Stimulated activated CD4-positive, alpha-beta T cell treated with anti-CD3 and anti-CD28 coated beads, Interleukin-15, amount 100 ng/mL, for 1 hour (primary cell): ENCODE measurements at places on chromosomes 7 and 10.

- DNase-seq: no peak
Measured at GRCh38 chr10:75972491-75973276, 541.3 kb downstream of the LRMDA start.

- DNase-seq: no peak
Measured at GRCh38 chr7:141952461-141952860, 5.7 kb upstream of the CLEC5A start.

GRCh38 chr7:135943134-135943879 lies 33.9 kb downstream of the MTPN start:
- no peak for DNase-seq

GRCh38 chr7:47847207-47847606 lies 101.1 kb downstream of the PKD1L1 start:
- no peak for DNase-seq

GRCh38 chr7:89232-90019 lies 102.9 kb upstream of the FAM20C start:
- DNase-seq: no peak

- DNase-seq: no peak
Measured at GRCh38 chr10:103635580-103635979, 142.1 kb downstream of the NEURL1 start.

- DNase-seq: no peak
Measured at GRCh38 chr7:113796557-113796956, 122.3 kb downstream of the PPP1R3A start.

GRCh38 chr7:30523466-30523865 lies 18.8 kb upstream of the GGCT start:
- no peak for DNase-seq

DNA sequence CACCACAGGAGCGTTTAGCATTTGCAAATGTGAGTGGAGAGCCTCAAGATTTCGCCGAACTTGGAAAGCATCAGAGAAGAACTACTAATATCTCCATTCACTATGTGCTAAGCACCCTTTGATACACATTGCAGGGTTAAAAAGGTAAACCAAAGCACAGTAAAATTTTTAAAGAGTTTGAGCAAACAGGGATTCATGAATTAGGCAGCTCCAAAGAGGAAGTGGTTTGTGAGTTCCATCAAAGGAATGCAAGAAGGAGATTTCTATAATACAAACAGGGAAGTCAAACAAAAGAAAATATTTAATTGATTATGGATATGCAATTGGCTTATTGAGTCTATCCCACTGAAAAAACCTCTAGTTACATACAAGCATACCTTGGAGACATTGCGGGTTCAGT lies 81.1 kb upstream of the TMEM72 start:
- no peak for DNase-seq

DNA sequence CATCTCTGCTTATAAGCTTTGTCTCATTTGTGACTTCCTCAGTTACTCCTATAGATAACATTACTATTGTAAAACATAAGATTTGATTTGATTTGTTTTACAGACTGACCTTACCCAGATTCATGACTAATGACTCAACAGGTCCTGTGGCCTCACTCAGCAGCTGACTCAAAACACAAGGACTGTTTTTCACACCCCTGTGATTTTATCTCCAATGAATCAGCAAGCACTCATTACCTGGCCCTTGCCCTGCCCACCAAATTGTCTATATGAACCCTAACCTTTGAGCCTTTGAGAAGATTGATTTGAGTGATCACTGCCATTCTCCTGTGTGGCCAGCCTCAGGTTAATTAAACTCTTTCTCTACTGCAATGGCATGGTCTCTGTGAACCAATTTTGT lies 1064.6 kb upstream of the LRRTM3 start:
- DNase-seq: no peak

DNA sequence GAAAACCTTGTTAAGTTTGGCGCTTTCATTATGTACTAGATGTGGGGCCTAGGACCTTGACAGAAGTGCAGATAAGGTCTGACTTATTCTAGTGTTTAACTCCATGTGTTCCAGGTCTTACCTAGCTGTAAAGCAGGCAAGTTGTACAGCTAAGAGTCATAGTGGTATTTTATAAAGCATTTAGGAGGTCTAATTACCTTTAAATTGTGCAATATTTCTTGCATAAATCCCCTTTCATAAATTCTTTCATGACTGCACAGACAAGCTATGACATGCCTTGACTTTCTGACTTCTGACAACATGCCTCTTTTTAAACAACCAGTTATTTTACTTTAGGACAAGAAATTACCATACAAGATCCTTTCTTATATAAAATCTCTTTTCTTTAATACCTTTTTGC lies 151.6 kb upstream of the VSTM2A start:
- no peak for DNase-seq

GRCh38 chr7:128939075-128939860 lies 1.5 kb downstream of the IRF5 start:
- DNase-seq: no peak

DNA sequence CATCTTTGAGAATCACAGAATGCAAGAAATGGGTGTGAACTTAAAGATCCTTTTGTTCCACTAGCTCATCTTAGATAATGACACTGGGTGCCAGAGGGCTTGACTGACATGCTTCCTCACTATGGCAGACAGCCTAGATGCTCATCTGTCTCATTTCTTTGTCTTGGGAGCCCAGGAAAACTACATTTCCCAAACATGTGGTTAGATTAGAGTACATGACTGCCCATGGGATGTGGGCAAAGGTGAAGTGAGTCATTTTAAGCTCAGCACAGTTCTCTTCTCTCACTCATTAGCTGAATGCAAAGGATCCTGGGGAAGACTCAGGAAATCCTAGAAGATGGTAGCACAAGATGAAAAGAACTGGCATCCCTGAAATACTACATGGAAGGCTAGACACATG lies 32.5 kb upstream of the TBX20 start:
- no peak for DNase-seq

DNA sequence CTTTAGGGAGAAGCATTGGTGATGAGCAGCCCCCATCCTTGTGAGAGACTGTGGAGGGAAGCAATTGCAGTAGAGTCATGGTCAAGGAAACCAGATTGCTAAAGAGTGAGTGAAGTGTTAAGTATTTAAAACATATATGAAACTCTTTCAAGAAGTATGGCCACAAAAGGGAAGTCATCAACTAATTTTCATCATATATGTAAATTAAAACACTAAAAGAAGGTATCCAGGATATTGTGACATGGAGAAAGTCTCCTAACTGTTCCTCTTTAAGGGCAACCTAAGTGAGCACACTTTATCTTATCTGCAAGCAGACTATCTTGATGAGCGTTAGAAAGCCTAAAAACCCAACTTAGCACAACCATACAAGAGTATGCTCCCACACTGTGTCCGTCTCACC lies 69.7 kb downstream of the CD36 start:
- DNase-seq: no peak

DNA sequence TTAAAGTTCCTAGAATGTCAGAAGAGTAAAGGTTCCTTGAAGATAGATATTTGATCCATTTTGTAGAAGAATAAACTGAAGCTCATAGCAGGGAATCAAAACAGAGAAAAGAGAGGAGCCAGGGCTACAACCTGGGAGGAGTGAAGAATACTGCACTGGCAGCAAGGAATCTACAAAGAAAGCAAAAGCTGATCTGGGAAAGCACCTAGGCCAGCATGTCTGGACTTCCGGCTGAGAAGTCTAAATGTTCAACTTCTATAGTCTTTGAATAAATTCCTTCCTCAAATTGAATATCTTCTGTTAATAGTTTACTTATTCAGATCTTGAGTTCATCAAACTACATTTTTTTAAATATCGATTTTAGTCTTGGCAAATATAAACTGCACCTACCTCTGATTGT lies 78.2 kb downstream of the VPS41 start:
- DNase-seq: no peak

DNA sequence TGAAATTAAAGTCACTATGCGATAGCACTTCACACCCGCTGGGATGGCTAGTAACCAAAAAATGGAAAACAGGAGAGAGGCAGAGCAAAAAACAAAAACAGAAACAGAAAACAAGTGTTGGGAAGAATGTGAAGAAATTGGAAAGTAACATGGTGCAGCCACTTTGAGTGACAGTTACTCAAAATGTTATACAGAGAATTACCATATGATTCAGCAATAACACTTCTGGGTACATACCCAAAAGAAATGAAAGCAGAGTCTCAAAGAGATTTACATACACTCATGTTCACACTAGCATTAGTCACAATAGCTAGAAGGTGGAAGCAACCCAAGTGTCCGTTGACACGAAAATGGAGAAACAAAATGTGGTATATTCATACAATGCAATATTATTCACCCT lies 88.6 kb upstream of the KCNIP2 start:
- DNase-seq: no peak

GRCh38 chr10:68074031-68074774 lies 880 bp downstream of the HERC4 start:
- no peak for DNase-seq

- no peak for DNase-seq
Measured at GRCh38 chr10:7389346-7389745, 21.5 kb downstream of the SFMBT2 start.

GRCh38 chr7:142181211-142181610 lies 69.7 kb downstream of the MGAM2 start:
- no peak for DNase-seq

DNA sequence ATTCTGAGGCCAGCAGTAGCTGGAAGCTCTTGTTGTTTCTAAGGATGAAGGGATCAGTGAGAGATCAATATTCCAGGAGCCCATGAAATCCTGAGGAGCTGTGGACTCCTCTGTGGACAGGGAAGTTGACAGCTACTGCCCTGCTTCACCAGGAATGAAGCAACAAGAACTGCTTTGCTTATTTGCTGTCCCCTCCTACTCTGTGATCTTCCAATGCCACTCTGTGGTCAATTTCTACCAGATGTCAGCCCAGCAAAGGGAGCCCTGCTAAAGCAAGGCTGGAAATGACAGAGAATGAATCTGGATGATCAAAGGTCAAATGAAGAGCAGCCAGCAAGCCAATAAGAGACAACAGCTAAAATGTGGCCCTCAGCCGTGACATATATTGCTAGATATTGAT lies 227.5 kb upstream of the CHRM2 start:
- DNase-seq: no peak

DNA sequence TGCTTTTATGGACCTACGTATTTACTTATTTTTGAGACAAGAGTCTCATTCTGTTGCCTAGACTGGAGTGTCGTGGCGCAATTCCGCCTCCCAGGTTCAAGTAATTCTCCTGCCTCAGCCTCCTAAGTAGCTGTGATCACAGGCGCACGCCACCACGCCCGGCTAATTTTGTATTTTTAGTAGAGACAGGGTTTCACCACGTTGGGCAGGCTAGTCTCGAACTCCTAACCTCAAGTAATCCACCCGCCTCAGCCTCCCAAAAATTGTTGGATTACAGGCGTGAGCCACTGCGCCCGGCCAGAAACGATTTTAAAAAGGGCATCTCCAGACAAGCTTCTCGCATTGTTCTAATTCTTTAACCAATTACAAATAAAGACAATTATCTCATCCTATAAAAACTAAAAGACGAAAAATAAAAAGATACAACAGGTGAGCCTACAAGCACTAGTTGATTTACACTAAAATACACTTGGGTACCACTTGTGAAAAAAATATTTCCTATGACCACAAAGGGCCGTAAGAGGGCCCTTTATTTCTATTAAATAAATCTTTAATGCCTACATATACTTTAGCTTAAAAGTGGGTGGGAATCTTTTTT lies 2.4 kb downstream of the TRA2A start:
- no peak for DNase-seq

DNA sequence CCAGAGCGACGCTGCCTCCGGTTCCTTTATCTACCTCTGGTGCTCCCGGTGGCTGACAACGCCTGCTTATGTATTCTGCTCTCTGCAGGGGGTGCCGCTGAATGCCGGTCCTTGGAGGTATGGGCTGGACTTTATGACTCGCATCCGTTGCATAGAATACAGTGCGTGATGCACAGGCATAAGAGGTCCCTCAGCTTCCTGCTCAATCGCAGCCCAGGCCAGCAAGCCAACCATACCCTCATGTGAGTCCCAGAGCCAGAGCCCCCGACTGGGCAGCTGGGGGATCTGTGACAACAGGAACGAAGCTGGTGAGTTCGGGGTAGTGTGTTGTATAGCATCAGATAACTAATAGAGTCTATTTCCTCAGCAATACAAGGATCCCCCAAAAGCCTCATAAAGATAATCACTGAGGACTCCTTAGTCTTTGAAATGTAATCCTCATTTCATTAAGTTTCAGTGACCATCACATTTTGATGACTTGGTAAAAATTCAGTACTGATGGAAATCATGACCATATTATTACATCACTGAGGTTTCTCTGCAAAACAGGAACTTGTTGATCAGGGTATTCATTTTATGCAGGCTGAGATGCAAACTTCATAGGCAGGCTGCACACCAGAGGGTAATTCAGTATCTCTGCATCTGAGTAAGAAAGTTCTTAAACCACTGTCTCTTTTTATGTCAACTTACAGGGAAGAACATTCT lies 607.8 kb downstream of the PTPRN2 start:
- DNase-seq: no peak

GRCh38 chr10:58666024-58666423 lies 153.4 kb downstream of the BICC1 start:
- DNase-seq: no peak

- DNase-seq: no peak
Measured at GRCh38 chr10:94443549-94443948, 41.2 kb downstream of the TBC1D12 start.

GRCh38 chr10:92822060-92822634 lies 26.2 kb upstream of the EXOC6 start:
- DNase-seq: no peak

DNA sequence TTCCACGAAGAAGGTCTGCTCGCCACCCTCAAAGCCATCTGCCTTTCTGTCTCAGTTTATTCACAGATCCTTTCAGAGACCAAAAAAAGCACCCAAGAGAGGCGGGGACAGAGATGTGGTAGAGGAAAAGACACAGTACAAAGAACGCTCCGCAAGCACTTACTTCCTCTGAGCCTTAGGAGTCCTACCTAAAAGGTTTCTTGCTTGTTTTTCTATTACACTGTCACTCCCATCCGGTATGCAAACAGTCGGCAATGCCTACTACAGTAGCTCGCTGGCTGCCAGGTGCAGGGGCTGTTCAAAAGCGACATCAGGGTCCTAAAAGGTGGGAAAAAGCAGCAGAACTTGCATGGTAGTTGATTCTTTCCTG lies 816 bp downstream of the TECPR1 start:
- DNase-seq: no peak

GRCh38 chr7:140036224-140036962 lies 26.4 kb downstream of the PARP12 start:
- DNase-seq: no peak

DNA sequence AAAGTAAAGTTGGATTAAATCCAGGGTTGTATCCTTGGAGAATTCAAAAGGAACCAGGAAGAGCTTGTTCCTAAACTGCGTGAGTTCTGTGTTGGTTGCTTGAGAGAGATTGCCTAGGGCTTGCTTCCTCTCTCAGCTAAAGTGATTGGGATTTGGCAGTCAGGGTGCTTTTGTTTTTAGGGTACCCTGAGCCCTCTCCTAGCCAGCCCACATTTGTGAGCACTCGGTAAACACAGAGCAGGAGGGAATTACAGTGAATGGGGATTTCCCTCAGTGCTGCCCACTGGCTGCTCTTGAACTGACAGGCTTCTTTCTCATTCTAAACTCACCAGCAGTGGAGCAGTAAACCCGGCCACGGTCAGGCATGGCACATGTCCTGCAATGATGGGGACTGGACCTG lies 146.9 kb downstream of the TPST1 start:
- DNase-seq: no peak
